ENCODE measurements at places on chromosomes 2 and 18.

GRCh38 chr2:45913539-45913938 lies 262.1 kb downstream of the PRKCE start:
- DNase-seq: no peak

DNA sequence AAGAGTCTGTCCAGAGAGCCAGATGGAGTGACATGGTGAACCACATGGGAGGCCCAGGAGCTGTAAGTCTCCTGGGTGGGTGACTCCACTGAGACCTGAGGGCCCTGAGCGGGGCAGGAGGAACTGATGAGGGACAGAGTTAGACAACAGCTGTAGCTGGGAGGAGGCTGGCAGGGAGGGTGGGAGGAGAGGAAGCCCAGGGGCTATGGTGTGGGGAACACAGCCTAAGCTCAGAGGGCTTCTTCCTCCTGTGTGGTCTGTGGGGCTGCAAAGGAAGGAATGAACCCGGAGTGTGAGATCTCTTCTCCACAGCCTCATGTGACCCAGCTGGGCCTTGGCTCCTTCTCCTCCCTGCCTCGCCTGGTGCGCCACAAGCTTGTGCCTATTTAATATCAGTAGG lies 395.6 kb upstream of the HS6ST1 start:
- DNase-seq: no peak

DNA sequence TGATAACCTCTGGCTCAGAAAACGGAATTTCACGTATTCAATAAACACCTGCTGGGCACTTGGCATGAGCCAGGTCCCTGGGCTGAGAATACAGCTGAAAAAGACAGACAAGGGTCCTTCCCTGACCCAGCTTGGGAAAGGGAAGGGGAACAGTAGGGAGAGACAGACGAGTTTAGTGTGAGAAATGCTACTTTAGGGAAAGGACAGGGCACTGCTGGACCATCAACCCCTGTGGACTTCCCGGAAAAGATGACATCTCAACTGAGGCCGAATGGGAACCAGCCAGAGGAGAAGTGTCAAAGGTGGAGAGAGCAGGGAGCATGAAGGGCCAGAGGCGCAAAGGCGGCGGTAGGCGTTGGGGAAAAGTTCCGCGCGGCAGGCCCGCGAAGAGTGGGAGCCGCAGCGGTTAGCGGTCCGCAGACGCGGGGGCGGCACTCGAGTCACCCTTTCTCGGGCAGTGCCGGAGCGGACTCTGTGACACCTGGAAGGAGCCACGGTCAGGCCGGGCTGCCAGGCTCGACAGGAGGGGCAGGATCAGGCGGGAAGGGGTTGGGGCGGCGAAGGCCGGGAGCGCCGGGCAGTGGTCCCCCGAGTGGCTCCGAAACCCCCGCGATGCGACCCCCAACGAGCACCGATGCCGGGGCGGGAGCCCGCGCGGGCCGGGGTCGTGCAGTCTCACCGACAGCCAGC lies 519 bp downstream of the TEX261 start:
- no peak for DNase-seq

GRCh38 chr2:45343251-45344017 lies 267.6 kb downstream of the SRBD1 start:
- no peak for DNase-seq

GRCh38 chr2:47091118-47091517 lies 64.0 kb downstream of the STPG4 start:
- no peak for DNase-seq

GRCh38 chr2:8119782-8120505 lies 561.9 kb upstream of the ID2 start:
- no peak for DNase-seq

- DNase-seq: no peak
Observed at GRCh38 chr2:177169810-177170514, 42.6 kb upstream of the HNRNPA3 start.

DNA sequence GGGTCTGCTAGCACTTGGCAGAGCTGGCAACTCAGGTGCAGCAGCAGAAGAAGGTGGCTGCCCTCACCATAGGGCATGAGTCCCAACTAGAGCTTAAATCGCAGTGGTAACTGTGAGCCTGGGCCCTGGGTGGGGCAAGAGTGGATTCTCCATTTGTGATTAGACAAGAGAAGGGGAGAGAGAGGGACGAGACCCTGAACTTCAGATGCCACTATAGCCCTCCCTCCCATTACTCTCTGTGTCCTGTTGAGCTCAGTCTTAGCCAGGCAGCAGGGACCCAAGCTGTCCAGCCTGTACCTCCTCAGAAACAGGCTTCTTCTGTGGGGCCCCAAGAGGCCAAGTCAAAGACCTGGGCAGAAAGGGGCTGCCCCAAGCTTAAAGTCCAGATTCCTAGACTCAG lies 69.7 kb upstream of the B3GNT7 start:
- no peak for DNase-seq

DNA sequence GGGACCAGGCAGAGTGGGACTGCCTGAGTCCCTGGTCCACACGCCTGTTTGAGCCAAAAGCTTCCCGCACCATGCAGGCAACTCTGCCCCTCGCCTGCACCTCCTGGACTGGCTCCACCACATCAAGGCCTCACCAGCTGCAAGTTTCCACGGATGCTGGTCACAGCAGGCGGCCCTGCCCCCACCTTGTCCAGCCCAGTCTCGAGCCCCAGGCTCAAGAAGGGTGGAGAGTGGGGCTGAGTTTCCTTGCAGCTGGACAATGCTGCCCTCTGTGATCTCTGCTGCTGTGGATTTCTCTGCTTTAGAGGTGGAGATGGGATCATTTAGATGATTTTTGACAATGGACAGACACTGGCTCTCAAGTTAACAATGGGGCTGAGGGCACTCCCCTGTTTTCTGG lies 74.9 kb downstream of the MTCL1 start:
- no peak for DNase-seq

GRCh38 chr18:63725682-63726480 lies 23.1 kb downstream of the SERPINB11 start:
- no peak for DNase-seq

DNA sequence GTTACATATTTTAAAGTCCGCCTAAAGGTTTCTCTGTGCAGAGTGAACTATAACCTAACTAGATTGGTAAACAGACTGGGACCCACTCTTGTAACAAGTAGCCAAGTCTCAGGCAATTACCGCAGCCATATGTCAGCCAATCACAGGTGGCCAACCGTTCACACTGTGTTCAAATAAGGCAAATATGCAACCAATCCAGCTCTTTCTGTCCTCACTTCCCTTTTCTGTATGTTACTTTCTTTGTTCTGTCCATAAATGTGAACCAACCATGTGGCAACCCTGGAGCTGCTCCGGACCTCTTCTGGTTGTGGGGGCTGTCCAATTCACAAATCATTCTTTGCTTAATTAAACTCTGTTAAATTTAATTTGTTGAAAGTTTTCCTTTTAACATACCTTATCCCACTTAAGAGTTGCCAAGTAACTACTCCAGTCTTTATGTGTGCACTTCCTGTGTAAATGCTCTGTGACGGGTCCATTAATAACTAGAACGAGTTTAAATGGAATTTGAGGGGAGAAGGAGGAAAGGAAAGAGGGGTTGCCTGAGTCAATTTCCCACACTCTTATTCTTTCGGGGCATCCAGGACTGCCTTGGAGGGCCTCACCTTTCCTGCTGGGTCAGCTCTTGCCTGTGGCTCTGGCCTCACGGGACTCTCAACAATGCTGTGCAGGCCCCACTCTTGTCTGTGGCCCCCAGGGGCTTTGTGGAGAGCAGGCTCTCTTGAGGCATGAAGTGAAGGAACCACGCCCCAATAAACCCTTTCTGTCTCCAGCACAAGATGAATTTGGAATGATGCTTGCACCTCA lies 6.6 kb upstream of the RPL37A start:
- no peak for DNase-seq

DNA sequence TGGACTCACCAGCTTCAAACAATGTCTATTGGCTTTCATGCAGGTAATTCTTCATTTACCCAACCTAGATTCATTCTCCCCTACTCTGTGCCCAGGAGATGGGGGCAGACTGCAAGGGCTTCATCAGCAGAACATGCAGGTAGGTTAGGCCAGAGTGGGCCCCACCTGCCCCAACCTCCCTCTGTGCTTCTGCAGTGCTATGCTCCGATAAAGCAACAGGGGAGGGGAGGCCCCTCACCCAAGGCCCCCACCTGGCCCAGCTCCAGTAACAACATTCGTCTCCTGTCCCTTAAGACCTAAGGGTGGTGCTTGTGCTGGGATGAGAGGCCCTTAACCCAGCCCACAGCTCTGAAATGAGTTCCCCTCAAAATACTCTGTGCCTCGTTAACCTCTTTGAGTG lies 16.7 kb upstream of the GYPC start:
- no peak for DNase-seq

Measured in CD4-positive, alpha-beta T cell treated with Interleukin-4 for 1 hour (primary cell).